ENCODE measurements at places on chromosomes 1 and 21.

DNA sequence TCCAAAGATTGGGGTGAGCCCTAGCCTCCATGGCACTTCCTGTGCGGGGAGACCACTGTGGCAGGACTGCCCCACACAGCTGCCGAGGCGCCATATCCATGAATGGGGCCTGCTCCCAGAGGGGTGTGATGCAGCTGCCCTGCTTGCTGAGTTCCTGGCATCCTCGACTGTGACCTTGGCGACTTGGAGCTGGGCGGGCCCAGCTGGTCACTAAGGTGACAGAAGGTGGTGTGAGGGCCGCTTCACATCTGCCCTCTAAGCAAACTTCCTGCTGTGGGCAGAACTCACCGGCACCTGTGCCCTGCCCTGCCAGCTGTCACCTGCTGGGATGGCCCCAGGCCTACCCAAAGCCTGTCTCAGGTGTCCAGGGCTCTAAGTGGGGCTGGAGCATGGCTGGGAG is 9.0 kb downstream of the TMEM61 start:
- peak; percentile 41 for DNase-seq

DNA sequence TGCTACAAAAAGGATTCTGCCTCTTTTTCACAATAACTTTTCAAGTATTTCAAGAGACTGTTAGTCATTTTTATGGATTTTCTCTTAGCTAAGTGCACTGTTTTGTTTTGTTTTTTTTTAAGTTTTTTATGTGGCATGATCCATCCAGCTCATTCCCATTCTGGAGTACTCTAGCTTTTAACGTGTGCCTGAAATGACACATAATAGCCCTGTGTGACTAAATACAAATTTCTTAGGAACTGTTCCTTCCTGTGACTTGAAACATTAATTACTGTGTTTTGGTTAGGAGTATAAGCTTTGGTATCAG is 143.9 kb downstream of the HS2ST1 start:
- no peak for DNase-seq

- no peak for DNase-seq
Observed at GRCh38 chr1:68218490-68218889, 13.8 kb downstream of the WLS start.

- no peak for DNase-seq
Observed at GRCh38 chr1:78607334-78607927, 12.8 kb upstream of the IFI44L start.

DNA sequence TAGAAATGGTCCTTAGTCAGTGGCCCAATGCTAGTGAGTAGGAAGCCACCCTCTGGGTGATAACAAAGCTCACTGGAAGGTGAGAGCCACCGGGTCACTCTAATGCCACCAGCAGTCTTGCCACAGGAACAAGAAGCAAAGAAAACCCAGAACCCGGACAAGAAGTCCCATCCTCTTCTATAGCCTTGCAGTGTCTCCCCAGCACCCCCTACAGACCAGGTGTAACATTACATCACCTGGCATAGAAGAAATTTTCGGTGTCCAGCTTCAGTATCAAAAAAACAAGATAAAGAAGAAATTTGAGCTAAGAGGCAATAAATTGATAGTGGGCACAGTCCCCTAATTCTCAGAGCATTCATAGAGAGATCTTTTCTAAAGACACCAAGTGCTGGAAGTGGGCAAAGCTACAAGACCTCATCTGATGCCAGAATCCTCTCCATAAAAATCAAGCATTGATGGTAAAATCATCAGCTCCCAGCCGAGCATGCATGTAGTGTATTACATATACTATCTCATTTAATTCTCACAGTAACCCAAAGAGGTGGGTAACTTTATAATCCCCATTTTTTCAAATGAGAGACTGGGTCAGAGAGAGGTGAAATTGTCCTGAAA is 491.0 kb downstream of the MATN1 start:
- peak; percentile 28 for DNase-seq

GRCh38 chr1:170598618-170599017 is 65.3 kb upstream of the PRRX1 start:
- no peak for DNase-seq

DNA sequence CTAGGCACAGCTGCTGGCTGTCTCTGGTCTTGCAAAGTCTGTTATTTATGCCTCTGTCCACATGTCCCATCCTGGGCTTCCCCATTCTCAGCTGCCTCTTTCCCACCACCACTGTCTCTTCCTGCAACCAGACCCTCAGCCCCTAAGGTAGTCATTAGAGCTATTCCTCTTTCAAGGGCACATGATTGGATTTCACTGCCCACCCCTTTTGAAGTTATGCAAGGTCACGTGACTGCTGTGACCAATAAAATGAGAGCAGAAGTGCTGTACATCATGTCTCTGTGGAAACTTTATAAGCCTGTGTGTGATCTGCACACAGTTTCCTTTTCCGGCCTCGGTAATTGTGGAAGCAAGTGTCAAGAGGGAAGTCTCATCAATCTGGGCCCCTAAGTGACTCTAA is 136.6 kb upstream of the HMGB4 start:
- DNase-seq = no peak

DNA sequence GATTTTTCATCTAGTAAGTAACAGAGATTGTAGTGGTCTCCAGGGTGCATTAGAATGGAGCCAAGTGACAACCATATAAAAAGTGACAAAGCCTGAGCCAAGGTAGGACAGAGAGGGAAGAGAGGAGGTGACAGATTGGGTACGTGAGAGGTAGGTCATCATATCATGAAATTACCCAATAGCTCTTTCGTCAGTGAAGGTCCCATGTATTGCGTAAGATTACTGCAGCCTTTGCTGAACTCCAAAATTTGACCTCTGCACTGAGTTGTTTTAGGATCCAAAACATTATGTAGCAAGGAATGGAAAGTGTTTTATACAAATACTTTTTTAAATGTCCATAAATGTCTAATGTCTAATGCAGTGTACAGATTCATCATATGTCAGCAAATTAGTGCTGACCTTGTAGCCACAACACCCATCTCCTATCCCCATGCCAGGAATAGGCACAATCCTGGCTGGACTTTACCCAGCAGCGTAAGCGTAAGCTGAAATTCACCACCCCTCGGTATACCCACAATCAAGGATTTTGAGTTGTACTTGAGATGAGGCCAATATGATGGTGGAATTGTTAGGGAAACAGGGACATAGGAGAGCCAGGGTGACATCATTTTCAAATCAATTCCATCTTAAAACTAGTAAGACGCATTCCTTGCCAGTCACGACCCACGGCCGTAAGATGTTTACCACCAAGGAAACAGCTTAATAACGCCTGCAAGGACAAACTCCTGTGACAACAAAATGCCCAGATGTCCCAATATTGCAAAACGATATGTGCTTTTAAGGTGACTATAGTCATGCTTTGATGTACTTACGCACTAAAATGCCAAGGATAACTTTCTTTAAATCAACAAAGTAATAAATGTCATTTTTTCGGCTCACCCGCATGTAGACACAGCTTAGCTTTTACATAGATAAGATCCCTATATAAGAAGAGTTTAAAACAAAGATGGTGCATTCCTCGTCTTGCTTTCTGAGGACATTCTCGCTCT is 38.1 kb upstream of the GREM2 start:
- no peak for DNase-seq

- no peak for DNase-seq
Observed at GRCh38 chr1:71166178-71167173, 85.6 kb upstream of the ZRANB2 start.

DNA sequence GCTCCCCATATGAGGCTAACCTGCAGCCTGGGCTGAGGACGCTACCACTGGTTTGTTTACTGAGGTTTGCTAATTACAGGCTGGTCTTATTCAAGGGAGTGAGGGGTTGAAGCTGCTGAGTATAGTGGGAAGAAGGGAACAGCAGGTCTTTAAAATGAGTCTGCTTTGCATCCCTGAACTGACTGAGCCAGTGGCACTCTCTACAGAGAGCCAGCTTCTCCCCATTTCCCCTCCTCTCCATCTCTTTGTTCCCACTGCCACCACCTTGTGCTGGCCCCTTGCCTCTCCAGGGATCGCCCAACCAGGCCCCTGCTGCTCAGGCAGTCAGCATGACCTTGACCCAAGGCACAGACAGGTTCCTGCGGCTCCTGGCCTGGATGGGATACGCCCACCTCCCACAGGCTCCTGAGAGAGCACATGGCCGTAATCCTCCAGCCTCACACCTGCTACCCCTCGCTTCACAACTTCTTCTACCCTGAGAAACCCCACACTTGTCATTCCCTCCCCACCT is 45.0 kb downstream of the IER5 start:
- DNase-seq = no peak

DNA sequence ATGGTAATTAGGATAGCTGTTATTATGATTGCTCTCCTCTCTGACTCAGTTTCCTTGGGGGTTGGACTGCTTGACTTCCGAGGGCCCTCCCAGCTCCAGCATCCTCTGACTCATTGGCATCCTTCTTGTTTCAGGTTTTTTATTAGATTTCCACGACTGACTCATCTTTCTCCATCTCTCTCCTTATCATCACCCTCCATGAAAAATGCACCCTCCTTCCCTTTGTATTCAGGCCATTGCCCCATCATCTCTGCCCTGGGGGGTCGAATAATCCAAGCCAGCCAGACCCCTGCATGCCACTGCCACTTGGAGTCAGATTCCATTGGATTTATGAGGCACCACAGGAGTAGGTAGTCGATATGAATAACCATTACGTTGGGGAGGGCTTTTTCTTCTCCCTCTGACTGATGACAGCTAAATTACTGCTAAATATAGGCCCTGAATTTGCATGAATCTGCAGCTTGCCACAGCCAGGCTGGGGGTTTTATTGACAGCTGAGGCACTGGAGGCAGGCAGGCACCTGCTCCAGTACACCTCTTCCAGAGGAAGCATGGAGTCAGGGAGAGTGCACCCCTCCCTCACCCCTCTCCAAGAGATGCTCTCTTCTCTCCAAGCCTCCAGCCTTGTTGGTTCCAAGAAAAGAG is 91.7 kb downstream of the C1orf94 start:
- no peak for DNase-seq

DNA sequence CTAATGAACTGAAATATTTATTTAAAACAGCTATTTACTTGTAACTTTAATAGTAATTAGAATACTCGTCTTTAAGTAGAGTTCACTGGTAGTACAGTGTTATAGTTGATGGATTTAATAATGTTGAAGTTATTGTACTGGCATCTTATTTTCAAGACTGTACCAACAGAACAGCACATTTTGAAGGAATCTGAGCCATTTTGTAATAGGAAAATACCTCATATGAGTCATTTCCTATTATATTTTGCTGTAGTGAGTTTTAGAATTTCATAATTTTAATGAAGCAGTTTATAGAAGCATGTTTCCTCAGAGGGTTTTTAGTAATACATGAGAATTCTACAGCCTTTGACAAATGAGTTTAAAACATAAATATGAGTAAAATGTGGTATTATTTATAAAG is 258.3 kb downstream of the OLFM3 start:
- no peak for DNase-seq

- no peak for DNase-seq
Observed at GRCh38 chr1:185672719-185673360, 61.4 kb upstream of the HMCN1 start.

DNA sequence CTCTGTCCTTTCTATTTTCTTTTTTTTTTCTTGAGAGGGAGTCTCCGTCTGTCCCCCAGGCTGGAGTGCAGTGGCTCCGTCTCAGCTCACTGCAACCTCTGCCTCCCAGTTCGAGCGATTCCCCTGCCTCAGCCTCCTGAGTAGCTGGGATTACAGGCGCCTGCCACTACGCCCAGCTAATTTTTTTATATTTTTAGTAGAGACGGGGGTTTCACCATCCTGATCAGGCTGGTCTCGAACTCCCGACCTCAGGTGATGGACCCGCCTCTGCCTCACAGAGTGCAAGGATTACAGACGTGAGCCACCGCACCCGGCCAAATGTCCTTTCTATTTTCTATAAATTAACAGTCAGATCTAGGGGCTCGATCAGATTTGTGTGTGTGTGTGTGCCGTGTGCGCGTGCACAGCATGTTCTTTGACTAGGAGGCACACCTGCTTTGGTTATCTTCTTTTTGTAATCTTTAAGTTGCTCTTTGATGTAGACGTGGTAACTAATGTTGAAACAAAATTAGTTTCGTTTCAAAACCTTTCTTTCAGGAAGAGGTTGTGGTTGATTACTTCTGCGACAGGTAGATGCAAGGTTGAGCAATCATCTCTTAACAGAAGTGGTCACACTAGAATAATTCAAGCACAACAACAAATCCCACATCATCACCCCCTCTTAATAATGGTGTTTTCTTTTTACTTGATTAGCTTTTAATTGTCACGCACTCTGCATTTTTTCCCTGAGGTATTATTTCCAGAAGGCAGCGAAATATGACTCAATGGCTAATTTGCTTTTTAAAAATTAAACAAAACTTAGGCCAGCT is 779 bp upstream of the DEGS1 start:
- DNase-seq = no peak

- no peak for DNase-seq
Observed at GRCh38 chr1:57206038-57206437, 217.8 kb downstream of the DAB1 start.

GRCh38 chr1:111200802-111201161 is 336 bp upstream of the DENND2D start:
- no peak for DNase-seq

DNA sequence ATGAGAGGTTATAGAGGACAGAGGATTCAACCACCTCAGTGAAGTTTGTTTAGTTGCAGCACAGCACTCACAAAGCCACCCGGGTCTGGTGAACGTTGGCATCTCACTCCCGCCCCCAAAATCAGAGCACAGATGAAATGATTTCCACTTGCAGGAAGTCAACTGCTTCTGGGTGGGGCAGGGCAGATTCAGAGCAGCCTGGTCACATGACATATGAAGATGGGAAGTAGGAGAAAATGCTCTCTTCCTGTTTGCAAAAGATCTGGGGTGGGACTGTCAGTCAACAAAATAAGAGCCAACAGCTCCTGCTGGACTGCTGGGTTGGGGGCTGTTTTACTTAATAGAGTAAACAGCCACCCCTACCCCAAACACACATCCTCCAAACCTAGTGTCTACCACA is 43.2 kb downstream of the LRRC71 start:
- DNase-seq = no peak

- peak; percentile 66 for DNase-seq
Observed at GRCh38 chr1:18820791-18821641, 38.4 kb downstream of the TAS1R2 start.

DNA sequence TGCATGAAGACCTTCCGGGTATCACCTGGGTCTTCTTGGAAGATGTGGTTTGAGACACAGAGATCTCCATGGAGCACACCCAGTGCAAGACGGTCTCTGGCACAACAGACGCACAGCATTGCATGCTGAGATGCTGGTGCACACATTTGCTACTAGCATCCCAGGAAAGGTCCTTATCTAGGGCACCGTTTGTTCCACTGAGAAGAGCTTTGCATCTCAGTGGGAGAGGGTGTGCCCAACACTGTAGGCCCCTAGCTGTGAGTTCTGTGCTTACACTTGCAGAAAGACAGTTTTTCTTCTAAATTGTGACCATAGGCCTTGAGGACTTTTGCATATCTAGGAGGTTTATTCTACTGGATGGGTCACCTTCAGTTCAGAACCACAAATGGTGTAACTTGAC is 554.1 kb downstream of the MATN1 start:
- DNase-seq = no peak

- no peak for DNase-seq
Observed at GRCh38 chr1:154371436-154371835, 33.7 kb upstream of the IL6R start.

DNA sequence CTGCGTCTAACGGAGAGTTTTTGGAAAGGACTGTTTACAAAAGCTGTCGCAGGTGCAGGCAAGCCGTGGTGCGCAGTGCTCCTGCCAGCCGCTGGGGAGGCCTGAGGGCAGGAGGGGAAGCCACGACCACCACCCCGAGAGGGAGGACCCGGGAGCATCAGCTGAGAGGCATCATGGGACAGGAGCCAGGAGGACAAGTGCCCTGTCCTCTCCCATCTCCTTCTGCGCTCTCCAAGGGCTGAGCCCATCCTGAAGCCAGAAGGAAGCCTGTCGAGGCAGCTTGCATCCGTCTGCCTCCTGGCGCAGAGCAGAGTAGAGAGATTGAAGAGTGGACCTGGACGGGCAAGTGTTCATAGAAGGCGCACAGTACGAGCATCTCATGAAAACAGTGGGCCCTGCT is 310.9 kb downstream of the KIF26B start:
- peak; percentile 56 for DNase-seq
